ENCODE measurements at places on chromosomes 12 and 14. TPM values are rescaled to one million over a fixed set of nuclear protein-coding genes. Genes with fewer than 3 reads are reported as not detected.

GPR162 gene
- total RNA-seq: 1.2 TPM

DTX1 gene
- total RNA-seq: not detected

STYK1 gene
- 1.7 TPM for total RNA-seq

RGS6 gene
- not detected for total RNA-seq

EIF2B2 gene
- total RNA-seq: 51.0 TPM

MYF6 gene
- not detected for total RNA-seq

NPAS3 gene
- total RNA-seq: not detected

DEGS2 gene
- total RNA-seq: not detected

PMCH gene
- total RNA-seq: not detected

METTL17 gene
- total RNA-seq: 32.5 TPM

TOMM20L gene
- not detected for total RNA-seq

ELK3 gene
- 51.5 TPM for total RNA-seq

HHIPL1 gene
- total RNA-seq: 1.0 TPM

HOXC6 gene
- total RNA-seq: 0.36 TPM

PLEK2 gene
- total RNA-seq: 18.5 TPM

MANSC4 gene
- not detected for total RNA-seq

PTCSC3 gene
- not detected for total RNA-seq

FOXN4 gene
- not detected for total RNA-seq

IFNG-AS1 gene
- total RNA-seq: not detected

A2M gene
- 0.28 TPM for total RNA-seq

GZMB gene
- total RNA-seq: not detected

ANKRD13A gene
- 137 TPM for total RNA-seq

SERPINA9 gene
- total RNA-seq: not detected

RASSF8 gene
- 78.2 TPM for total RNA-seq

IAPP gene
- total RNA-seq: not detected

INF2 gene
- 109 TPM for total RNA-seq

PLEKHG7 gene
- total RNA-seq: not detected

TAS2R20 gene
- 0.28 TPM for total RNA-seq

OVCH1 gene
- total RNA-seq: not detected

SLC2A13 gene
- total RNA-seq: 3.5 TPM

CCDC38 gene
- not detected for total RNA-seq

SPRYD4 gene
- 2.5 TPM for total RNA-seq

SSTR1 gene
- 118 TPM for total RNA-seq

OR4E2 gene
- not detected for total RNA-seq

KRT83 gene
- total RNA-seq: not detected

PRIMA1 gene
- total RNA-seq: not detected

SAMD15 gene
- 1.2 TPM for total RNA-seq

MYF5 gene
- not detected for total RNA-seq

HCAR1 gene
- not detected for total RNA-seq

HOXC9 gene
- total RNA-seq: 0.19 TPM

RTN1 gene
- total RNA-seq: 0.12 TPM

AKAP6 gene
- 9.8 TPM for total RNA-seq

CIROP gene
- not detected for total RNA-seq

IQSEC3 gene
- not detected for total RNA-seq

PTPRR gene
- 0.40 TPM for total RNA-seq

Measured in HFFc6 (cell line).